Colonic mucosa (tissue), 4 donors: ENCODE measurements at places on chromosomes 12 and 14. TPM values are rescaled to one million over a fixed set of nuclear protein-coding genes. Genes with fewer than 3 reads are reported as not detected.

- DNase-seq = no peak
These were observed 8.2 kb downstream of the SIX1 start for GRCh38 chr14:60640859-60641741.

GRCh38 chr12:185576-185955, 28.4 kb downstream of the SLC6A12 start:
- no peak for DNase-seq

DNA sequence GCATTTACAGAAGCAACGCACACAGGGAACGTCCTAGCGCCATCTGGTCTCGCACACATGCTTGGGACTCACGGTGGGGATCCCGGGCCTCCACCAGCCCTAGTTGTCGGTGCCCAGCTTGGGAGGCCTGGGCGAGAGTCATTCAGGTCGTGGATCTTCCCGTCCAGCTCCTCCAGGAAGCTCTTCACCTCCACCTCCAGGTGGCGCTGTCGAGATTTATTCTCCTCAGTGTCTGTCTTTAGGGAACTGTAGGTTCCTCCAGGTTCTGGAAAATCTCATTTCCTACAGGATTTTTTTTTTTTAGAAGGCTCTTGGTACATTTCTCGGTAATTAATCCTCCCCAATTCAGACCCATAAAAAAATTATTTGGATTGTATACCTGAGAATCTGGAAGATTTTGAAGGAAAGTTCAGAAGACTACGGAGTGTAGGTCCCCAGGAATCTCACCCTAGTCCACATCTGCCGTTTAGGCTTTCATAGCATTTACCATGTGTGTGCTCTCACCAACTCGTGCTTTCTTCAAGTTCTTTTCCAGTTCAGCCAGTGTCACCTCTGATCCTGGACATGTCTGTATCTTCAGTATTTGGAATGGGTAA, 910.0 kb downstream of the TMEM121 start:
- peak; percentile 51 for DNase-seq

GRCh38 chr14:49768301-49769121, 558 bp downstream of the KLHDC2 start:
- peak; percentile 87 for DNase-seq

DNA sequence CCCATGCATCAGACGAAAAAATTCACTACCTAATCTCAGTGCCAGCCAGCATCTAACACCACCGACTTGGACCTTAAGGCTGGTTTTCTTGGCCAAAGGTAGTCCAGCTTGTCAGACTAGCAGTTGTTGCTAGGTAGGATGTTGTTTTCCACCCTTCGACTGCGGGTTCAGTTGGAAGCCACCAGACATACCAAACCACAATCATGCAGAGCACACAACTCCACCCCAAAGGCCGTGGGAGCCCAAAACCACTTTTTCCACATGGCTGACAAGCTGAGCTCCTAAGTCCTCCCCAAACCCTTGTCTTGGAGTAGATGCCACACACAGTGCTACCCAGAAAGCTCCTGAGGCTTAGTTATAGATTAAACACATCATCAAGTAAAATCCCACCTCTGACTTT, 46.8 kb downstream of the LRIG3 start:
- no peak for DNase-seq

DNA sequence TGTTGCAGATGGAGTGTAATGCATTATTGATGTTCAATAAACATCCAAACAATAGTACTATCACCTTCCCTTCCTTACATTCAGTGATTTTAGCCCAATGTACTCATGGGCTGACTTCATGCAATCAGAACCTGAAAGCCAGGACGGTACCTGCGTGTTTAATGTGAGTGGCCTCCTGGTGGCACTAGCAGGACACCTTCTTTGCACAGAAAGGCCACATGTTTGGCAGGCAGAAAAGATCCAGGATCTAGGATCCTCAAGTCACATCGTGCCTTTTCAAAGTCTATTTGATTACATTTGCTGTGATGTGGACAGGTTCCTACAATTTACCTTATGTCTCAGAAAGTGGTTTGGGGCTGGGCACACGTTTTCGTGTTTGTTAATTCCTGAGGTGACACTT, 82.9 kb downstream of the NEDD1 start:
- DNase-seq = no peak

DNA sequence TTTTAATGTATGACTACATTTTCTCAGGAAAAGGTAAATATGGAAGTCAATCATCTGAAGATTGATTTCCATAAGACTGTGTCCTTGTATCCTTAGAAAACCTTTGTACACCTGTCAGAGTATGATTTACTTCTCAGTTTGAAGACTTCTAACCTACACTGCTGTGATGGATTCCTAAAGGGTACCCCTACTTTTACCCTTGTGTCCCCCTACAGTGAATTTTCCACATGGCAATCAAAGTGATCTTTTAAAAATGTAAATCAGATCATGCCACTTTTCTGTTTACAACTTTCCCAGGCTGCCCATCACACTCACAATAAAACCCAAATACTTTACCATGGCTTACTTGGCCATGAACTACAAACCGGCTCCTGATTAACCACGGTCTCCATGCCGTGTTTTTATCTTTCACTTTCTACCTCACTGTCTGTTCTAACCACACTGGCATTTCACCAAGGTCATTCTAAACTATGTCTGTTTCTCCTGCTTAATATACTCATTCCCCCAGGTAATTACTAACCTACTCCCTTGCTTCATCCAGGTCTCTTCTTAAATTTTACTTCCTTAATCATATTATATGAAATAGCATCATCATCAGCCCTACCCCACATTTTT, 8.1 kb downstream of the DNAI7 start:
- DNase-seq = no peak

- DNase-seq = no peak
These were observed 41.1 kb upstream of the CSRNP2 start for GRCh38 chr12:51124504-51124903.

GRCh38 chr12:25550186-25550585, 2.9 kb downstream of the LMNTD1 start:
- no peak for DNase-seq

GRCh38 chr14:36553656-36554260, 28.7 kb downstream of the NKX2-8 start:
- no peak for DNase-seq

GRCh38 chr14:22898302-22899090, 15.5 kb downstream of the REM2 start:
- DNase-seq = no peak

DNA sequence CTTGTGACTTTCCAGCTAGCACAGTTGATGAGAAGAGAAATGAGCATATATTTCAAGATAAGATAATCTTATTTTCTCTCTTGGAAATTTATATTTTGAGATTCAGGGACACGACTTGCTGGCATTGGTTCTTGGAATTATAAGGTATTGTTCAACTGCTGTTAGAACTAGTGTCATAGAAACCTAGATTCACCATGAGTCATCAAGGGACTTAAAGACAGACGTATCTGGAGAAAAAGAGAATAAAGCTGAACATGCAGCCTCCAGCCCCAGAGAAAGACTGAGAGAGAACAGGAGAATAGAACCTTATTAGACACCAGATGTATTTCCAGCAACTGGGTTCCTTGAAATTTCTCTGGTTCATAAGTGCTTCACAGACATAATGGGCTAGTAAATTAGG, 194.4 kb upstream of the PPFIA2 start:
- no peak for DNase-seq

DNA sequence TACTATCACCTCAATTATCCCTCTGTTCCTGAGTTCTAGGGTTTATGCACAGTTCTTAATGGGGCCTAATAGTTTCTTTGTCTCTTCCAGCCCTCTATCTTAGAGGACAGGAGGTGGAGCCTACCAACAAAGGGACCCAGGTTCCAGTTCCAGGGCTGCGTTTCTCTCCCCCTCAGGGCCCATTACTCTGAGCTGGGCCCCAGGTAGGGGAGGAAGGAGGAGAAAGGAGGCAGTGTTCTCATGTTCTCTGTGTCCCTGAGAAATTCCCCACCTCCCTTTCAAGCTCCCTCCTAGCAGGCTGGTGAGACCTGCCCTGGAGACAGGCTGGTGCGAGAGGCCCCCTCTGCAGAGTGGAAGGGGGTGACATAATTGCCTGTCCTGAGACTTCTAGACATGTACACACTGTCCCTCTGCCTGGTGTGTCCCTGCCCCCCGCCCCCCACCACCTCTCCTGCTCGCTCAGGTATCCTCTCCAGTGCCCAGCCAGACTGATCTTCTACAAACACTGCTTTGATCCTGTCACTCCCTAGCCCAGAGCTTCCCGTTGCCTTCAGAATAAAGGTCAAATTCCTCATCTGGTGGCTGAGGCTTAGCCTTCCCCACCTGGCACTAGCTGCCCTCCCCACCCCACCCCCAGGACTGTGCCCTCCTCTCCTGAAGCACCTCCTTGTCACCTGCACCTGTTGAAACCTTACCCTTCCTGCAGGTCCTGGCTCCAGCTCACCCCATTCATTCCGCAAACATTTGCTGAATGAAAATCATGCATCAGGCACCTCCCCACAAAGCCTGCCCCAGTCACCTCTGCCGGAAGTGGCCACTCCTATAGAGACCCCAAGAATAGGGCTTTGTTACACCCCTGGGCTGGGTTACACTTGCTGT, 21.1 kb upstream of the KRT8 start:
- peak; percentile 83 for DNase-seq

DNA sequence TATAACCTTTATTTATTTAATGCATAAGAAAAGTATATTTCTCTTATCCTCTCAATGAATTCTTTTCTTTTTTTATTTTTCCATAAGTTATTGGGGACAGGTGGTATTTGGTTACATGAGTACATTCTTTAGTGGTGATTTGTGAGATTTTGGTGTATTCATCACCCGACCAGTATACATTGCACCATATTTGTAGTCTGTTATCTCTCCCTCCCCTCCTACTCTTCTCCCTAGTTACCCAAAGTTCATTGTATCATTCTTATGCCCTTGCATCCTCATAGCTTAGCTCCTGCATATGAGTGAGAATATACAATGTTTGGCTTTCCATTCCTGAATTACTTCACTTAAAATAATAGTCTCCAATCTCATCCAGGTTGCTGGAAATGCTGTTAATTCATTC, 1900.0 kb upstream of the SEL1L start:
- no peak for DNase-seq

GRCh38 chr12:3192221-3192620, 115.0 kb downstream of the TSPAN9 start:
- DNase-seq = no peak

DNA sequence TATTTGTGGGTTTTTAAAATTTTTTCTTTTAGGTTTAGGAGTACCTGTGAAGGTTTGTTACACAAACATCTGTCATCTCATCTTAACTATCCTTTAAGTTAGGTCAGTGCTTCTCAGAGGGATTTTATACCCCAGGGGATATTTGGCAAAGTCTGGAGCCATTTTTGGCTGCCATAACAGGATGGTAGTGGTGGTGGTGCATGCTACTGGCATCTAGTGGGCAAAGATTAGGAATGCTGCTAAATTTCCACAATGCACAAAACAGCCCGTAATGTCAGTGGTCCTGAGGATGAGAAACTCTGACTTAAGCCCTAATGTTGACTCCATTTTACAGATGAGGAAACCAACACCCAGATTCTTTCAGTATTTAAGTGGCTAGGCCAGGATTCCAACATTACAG, 85.2 kb upstream of the MYF6 start:
- DNase-seq = no peak

GRCh38 chr14:29925101-29925722, 2.4 kb downstream of the PRKD1 start:
- DNase-seq = no peak

The KRT6C gene
- not detected for total RNA-seq

The ZNF740 gene
- 32.3 TPM for total RNA-seq

The MIPOL1 gene
- total RNA-seq = 4.9 TPM

The RAB2B gene
- 12.9 TPM for total RNA-seq

The C12orf54 gene
- total RNA-seq = not detected

The CMTM5 gene
- 0.66 TPM for total RNA-seq

The GZMB gene
- total RNA-seq = 3.0 TPM

The OAS2 gene
- 3.0 TPM for total RNA-seq
